Neural crest cell (in vitro differentiated cells): ENCODE measurements at places on chromosomes 2 and 18.

GRCh38 chr2:46719487-46719886 is 196.1 kb downstream of the MCFD2 start:
- H3K4me1 ChIP-seq = peaks cover 35% of the 10 kb centered on the region
- no peak overlapping the region for H3K27ac ChIP-seq
- H3K27me3 ChIP-seq = no peaks in the 10 kb centered on the region
- no peak for DNase-seq
- H3K4me3 ChIP-seq = no peak overlapping the region

- DNase-seq = no peak
- H3K27ac ChIP-seq = no peak overlapping the region
- peaks cover 6% of the 10 kb centered on the region for H3K36me3 ChIP-seq
These were observed 218.4 kb upstream of the VRK2 start for GRCh38 chr2:57828221-57828620.

- H3K36me3 ChIP-seq = peaks cover 21% of the 10 kb centered on the region
- H3K4me3 ChIP-seq = no peak overlapping the region
- DNase-seq = no peak
These were observed 23.5 kb upstream of the C2orf42 start for GRCh38 chr2:70214365-70214764.

DNA sequence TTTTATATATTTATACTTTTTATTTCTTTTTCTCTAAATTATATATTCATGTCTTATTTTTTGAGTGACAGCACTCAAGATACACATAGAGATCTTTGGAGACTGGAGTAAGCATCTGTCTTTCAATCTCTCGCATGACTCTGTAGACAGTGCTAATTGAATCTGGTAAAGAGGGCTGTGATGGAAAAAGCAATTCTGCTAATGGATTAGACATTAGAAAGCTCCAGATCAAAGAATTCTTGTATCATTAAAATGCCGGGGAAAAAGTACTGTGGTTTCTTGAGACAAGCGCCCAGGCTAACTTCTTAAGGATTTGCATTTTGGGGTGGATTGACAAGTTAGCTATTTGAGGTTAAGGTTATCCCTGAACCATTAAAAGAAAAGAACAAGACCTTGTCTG is 383.1 kb upstream of the TNP1 start:
- H3K27ac ChIP-seq = no peak overlapping the region
- peaks cover 4% of the 10 kb centered on the region for H3K4me1 ChIP-seq
- H3K4me3 ChIP-seq = no peak overlapping the region
- DNase-seq = no peak
- no peaks in the 10 kb centered on the region for H3K27me3 ChIP-seq

DNA sequence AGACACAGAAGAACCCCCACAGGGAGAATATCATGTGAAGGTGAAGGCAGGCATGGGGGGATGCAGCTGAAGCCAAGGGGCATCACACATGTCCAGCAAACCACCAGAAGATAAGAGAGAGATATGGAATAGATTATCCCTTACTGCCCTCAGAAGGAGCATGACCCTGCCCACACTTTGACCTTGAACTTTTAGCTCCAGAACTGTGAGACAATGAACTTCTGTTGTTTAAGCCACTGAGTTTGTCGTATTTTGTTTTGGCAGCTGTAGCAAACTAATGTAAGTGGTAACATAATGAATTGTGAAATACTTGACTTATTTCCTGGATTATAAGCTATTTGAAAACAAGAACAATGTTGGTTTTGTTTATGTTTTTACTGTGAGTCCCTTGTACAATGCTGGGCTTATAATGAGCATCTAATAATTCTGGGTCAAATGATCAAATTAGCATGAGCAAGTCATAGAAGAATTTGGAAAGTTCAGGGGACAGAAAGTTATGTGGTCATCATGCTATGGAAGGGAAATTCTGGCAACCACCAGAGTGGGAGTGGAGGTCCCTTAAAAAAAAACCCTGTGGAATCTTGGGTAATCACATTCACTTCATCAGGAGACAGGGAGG is 541.0 kb upstream of the KLHL29 start:
- H3K27me3 ChIP-seq = no peaks in the 10 kb centered on the region
- no peak overlapping the region for H3K27ac ChIP-seq
- H3K36me3 ChIP-seq = no peaks in the 10 kb centered on the region
- H3K4me1 ChIP-seq = peaks cover 17% of the 10 kb centered on the region
- no peak overlapping the region for H3K4me3 ChIP-seq
- no peak for DNase-seq

- H3K4me1 ChIP-seq = peaks cover 7% of the 10 kb centered on the region
- H3K4me3 ChIP-seq = no peak overlapping the region
- no peak overlapping the region for H3K27ac ChIP-seq
- no peak for DNase-seq
- no peaks in the 10 kb centered on the region for H3K27me3 ChIP-seq
These were observed 24.2 kb downstream of the RHBDD1 start for GRCh38 chr2:226860087-226860486.

GRCh38 chr2:229901819-229902218 is 20.0 kb downstream of the TRIP12 start:
- H3K4me1 ChIP-seq = peaks cover 31% of the 10 kb centered on the region
- H3K27me3 ChIP-seq = no peaks in the 10 kb centered on the region
- no peak overlapping the region for H3K27ac ChIP-seq
- H3K4me3 ChIP-seq = no peak overlapping the region
- peaks cover 9% of the 10 kb centered on the region for H3K36me3 ChIP-seq
